ENCODE measurements at places on chromosomes 3 and 15.

DNA sequence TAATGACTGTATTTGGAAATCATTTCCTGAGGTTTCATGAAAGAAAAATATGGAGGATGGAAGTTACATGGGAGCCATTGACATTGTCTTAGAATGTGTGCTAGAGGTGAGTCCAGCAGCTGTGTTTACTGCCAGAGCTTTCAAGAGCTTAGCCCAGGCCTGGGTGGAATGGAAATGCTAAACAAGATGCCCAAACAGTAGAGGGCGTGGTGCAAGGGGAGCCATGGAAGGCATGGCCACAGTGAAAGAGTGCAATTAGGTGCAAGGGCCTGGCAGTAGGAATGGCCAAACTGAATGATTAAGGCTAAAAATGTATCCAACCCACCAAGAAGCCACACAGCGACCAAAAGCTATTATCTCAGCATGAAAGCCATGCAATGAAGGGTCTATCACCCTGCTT is 257.7 kb upstream of the NR2F2 start:
- no peak for DNase-seq

- DNase-seq, result no peak
These were observed 13.4 kb downstream of the SLC38A3 start for GRCh38 chr3:50218448-50218847.

DNA sequence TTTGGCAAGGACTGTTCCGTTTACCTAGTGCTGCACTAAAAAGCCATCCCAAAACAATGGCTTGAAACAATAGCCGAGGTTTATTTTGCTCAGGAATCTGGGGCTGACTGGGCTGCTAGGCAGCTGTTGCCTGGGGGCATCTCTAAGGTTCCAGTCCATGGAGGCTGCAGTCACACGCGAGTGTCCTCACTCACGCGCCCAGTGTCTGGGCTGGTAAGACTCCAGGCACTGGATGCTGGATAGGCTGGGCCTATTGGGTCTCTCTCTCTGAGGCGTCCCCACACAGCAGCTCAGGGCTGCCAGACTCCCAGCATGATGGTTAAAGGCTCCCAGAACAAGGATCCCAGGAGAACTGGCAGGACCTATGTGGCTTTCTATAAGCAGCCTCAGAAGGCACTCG is 34.2 kb downstream of the ALS2CL start:
- no peak for DNase-seq

- DNase-seq, result no peak
These were observed 15.4 kb downstream of the RAB6B start for GRCh38 chr3:133880287-133880686.

GRCh38 chr3:42189001-42189460 is 77.0 kb downstream of the CCK start:
- no peak for DNase-seq

DNA sequence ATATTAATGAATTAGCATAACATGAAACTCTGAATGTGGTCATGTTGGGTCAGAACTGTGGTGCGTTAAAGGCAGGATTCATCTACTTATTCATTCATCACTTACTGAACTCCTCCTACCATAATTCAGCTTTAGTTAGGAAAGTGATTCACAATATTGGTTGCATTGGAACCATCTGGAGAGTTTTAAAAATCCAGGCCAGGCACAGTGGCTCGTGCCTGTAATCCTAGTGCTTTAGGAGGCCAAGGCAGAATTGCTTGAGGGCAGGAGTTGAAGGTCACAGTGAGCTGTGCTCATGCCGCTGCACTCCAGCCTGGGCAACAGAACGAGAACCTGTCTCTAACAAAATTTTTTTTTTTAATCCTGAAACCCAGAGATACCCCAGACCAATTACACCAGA is 44.2 kb upstream of the ATG7 start:
- no peak for DNase-seq

GRCh38 chr3:169147238-169148008 is 516.1 kb downstream of the MECOM start:
- DNase-seq, result peak; percentile 72

DNA sequence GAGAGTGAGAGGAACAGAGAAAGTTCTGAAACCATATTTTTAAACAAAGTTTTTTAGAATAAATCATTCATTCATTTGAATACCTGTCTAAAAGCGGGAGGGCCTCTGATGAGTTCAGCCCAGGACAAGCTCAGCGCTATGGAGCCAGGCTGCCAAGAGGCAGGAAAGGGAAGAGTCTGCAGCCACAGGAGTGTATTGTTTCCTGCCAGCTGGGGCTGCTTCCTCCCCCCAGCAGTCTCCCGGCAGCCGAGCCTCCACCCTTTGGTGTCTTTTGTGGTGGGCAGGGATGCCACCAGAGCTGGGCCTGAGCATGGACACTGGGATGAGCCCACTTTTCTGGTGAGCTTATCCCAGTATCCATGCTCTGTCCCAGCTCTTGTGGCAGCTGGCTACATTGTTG is 199.5 kb upstream of the TPRG1 start:
- DNase-seq, result no peak

DNA sequence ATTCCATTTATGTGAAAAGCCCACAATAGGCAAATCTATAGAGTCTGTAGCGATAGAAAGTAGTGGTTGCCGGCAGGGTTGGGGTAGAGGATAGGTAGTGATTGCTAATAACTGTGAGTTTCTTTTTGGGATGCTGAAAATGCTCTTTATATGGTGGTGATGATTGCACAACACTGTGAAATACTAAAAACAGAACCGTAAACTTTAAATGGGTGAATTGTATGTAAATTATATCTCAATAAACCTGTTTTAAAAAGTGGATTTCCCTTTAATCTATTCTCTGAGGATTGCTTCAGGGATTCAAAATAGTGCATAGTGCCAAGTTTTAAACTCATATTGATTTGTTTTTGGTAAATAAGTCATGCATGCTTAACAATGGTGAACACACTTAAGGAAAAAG is 140.2 kb downstream of the LPP start:
- no peak for DNase-seq

DNA sequence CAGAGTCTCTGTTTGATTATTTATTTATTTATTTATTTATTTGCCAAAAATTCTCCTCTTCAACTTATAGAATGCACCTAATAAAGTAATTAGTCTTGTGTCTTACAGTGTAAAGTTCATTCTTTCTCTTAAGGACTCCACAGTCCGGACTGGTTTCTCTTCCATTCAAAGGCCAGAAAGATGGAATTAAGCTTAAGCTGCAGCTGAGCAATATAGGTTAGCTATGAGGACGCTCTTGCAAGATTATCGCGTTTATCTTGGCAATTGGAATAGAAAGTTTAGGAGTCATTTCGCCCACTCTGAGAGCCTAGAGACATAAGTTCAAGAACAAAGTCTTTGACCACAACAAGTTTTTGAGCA is 15.0 kb downstream of the TAGLN3 start:
- DNase-seq, result no peak

DNA sequence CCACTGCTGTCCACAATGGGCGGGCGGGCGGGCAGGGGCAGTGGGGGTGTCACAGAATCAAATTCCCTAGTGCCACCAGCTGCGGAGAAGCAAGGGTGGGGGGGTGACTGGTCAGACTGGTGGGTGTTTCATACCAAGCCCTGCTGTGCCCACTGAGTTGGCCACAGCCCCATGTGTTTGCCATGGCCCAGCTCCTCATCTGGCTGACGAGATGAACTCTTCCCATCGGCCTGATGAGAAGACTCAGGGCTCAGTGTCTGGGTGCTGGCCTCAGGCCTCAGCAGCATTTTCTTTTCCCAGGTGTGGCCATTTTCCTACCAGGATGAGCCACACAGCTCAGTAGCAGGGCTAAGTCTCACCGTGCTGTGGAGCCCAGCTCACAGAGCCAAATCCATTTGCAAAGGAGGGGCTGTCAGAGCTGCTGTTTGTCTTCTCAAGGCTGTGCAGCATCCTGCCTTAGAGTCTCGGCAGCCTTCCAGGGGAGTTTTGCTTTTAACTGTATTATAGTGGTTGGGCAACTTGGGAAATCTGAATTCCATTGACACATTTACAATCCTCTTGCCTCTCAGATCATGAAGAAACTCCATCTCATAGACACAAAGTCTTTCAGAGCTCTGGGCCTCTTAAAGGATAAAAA is 176.8 kb downstream of the ABHD5 start:
- no peak for DNase-seq

GRCh38 chr15:25251700-25252390 is 187.0 kb downstream of the UBE3A start:
- DNase-seq, result no peak

- DNase-seq, result no peak
These were observed 14.0 kb downstream of the C3orf22 start for GRCh38 chr3:126544596-126545281.

- DNase-seq, result no peak
These were observed 8.4 kb upstream of the HRH1 start for GRCh38 chr3:11145888-11146287.

- no peak for DNase-seq
These were observed 165.0 kb downstream of the FRMD5 start for GRCh38 chr15:44029940-44030568.

- no peak for DNase-seq
These were observed 125.0 kb downstream of the ZNF280D start for GRCh38 chr15:56608140-56608778.

DNA sequence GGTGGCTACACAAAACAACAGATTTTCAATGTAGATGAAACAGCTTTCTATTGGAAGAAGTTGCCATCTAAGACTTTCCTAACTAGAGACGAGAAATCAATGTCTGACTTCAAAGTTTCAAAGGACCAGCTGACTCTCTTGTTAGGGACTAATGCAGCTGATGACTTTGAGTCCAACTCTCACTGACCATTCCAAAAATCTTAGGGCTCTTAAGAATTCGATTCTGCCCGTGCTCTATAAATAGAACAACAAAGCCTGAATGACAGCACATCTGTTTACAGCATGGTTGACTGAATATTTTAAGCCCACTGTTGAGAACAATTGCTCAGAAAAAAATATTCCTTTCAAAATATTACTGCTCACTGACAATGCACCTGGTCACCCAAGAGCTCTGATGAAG is 202.4 kb upstream of the PRICKLE2 start:
- no peak for DNase-seq

GRCh38 chr3:133661454-133662277 is at the start of gene TOPBP1:
TSS of gene TOPBP1 (minus strand) at chr3:133661941. CDS start at chr3:133661127, 814 bp downstream.
- DNase-seq, result peak; percentile 93

DNA sequence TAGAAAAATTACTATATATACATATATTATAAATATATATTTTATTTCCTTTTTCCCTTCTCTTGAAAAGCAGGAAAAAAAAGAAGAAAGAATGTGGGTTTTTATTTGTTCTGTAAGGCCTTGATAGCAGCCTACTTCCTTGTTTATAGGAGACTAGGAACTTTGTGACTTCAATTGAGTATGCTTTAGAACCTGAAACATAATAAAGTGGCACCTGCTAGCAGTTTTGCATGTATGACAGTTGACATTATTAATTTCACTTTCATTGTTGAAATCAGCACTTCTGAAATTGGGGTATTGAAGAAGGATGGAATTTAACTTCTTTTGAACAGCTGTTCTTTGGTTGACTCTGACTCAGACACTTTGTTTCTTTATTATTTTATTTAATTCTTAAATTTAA is 56.9 kb downstream of the GLCE start:
- no peak for DNase-seq

GRCh38 chr3:154829929-154830328 is 250.2 kb upstream of the MME start:
- DNase-seq, result no peak

- DNase-seq, result no peak
These were observed 60.7 kb upstream of the CMTM8 start for GRCh38 chr3:32177702-32178198.

DNA sequence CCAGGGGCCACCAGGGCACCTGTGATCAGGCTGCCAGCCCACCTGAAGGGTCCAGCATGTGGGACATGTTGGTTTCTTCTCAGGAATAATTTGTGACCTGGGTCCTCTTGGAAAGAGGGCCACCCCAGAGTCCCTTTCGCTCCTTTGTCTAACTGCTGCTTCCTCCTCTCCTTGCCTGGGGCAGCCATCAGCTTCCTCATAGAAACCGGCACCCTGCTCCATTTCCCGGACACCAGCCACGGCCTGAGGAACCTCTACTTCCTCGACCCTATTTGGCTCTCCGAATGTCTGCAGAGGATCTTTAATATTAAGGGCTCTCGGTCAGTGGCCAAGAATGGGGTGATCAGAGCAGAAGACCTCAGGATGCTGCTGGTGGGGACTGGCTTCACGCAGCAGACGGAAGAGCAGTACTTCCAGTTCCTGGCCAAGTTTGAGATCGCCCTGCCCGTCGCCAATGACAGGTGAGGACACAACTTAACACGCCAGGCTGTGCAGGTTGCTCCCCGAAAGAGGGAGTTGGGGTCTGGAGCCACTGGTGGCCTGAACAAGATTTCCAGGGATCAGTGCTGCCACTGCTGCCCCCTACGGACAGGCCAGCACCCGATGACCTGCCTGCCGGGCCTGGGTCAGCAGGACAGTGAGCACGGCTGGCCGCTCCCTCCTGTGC is 109.7 kb downstream of the LRRK1 start:
- DNase-seq, result no peak

DNA sequence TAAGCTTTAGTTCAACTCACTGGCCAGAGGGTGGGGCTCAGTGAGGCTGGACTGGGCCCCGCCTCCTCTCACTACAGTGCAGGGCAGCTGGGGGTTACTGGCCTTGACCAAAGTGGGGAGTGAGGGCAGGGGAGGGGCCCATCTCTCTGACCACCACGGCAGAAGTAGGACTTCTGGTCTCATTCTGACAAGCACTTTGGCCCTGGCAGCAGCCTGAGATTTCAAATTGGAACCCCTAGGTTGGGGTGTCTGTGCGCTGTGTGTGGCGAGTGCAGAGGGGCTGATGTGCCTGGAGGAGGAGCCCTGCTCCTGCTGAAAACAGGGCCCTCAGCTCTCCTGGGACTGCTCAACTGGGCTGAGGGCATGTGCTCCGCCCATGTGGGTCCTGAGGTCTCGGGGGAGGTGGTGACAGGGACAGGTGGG is 60.3 kb upstream of the RPL32 start:
- peak; percentile 37 for DNase-seq

- no peak for DNase-seq
These were observed 186.4 kb upstream of the TMC3 start for GRCh38 chr15:81560405-81560804.

GRCh38 chr3:2910997-2911396 is 199.2 kb downstream of the IL5RA start:
- no peak for DNase-seq

- no peak for DNase-seq
These were observed 1476.9 kb downstream of the OTOL1 start for GRCh38 chr3:162973428-162973917.

GRCh38 chr3:166993015-166993630 is 387.0 kb downstream of the ZBBX start:
- no peak for DNase-seq

DNA sequence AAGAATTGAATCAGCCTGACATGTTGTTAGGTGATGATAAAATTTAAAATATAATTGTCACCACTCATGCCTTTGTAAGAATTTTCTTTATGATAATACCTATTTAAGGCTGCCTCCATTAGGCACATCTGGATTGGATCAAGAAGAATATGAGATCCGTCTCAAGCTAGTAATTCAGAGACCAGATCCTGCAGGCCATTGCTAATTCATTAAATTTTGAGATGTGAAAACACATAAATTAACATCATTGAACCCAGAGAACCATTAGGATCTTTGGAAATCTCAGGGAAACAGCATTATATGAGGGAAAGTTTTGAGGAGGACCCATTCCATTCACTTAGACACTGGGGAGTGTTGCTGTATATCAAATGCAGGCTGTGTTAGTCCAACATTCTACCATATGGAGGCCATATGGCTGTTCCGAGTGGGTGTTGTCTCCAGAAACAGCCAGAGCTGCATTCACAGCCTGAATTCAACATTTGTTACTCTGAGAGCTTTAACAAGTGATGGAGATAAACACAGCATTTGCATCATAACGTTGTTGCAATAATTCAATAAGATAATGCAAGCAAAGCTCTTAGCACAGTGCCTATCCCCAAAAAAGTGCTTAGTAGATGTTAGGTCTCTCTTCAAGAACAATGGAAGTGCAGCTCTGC is 67.4 kb downstream of the DTWD1 start:
- no peak for DNase-seq

Data from Right ventricle myocardium inferior (tissue), 1 donor.